Stimulated activated CD8-positive, alpha-beta memory T cell treated with anti-CD3 and anti-CD28 coated beads, Interleukin-15, amount 100 ng/mL, for 1 hour (primary cell): ENCODE measurements at places on chromosomes 6 and 20.

- no peak for DNase-seq
Measured at GRCh38 chr20:61922411-61922810, 143.3 kb downstream of the TAF4 start.

- no peak for DNase-seq
Measured at GRCh38 chr6:150072201-150072600, 3.3 kb upstream of the ULBP3 start.

DNA sequence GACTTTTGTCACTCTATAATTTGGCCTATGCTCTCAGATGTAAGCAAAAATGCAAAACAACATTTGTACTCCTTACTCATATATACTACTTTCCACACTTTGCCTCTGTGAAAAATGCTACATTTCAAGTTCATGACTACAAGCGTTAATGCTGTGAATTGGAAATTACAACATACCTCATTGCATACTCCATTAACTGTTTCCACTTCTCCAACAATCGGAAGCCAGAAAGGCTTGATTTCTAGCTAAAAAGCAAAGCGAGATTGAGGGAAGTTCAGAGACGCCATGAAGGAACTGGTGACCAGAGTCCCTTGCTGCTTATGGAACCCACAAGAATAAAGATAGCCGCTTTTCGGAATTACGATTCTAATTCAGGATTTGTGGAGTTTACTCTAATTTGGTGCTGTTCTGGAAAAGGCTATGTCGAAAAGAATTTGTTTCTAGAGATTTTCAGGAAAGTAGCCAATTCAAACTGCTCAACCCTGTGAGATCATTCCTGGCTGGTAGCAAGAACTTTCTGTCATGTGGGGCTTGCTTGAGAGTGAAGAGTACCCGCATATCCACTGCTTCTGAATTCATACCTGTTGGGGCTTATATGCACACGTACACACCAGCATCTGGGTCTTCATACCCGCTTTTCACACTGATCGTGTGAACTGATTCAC is 98.0 kb upstream of the CITED2 start:
- no peak for DNase-seq

DNA sequence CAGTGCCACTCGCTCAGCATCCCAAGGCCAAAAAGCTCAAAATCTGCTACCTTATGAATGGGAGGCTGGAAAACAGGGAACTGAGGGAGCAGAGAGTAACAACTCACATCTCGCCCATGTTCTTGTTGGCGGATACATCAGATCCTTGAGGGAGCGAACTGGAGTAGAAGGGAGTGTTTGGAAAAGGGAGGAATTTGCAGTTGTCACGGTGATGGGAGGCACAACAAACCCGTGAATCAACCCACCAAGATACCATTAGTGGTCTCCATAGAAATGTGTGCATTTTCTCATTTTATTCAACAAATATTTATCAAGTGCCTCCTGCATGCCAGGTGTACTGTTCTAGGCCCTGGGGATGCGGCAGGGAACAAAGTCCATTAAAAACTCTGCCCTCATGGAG is 212.1 kb downstream of the EYA2 start:
- DNase-seq = no peak

- no peak for DNase-seq
Measured at GRCh38 chr20:45156713-45157112, 18.0 kb upstream of the PI3 start.
